ENCODE measurements at places on chromosomes 1 and 21.

- peak; percentile 6 for DNase-seq
Observed at GRCh38 chr21:41707231-41707959, 59.5 kb downstream of the RIPK4 start.

DNA sequence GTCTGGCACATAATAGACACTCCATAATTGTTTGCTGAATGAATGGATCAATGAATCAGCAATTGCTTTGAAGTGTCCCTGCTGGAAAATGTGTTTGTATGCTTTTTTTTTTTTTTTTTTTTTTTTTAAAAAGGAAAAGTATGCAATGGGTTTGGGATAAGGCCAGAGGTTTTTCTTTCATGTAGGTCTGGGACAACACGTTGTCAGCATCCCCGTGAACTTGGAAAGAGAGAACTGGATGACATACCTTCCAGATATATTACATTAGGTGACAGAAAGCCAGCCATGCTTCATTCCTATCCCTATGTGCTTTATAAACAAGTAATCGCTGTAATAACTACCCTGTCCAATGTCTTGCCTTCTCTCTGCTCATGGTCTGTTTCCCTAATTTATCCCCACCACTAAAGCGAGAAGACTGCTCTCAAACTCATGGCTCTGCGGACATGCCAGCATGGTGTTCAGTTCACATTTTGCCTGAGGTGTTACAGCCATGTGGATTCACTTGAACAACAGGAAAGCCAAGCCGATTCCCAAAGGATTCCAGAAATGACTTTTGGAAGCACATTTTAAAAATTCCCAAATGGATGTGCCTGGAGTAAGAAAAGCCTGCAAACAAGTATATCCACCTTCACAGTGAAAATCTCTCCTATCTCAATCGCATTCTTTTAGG, 34.8 kb upstream of the GREM2 start:
- no peak for DNase-seq

- no peak for DNase-seq
Observed at GRCh38 chr1:181397845-181398244, 85.5 kb upstream of the CACNA1E start.

DNA sequence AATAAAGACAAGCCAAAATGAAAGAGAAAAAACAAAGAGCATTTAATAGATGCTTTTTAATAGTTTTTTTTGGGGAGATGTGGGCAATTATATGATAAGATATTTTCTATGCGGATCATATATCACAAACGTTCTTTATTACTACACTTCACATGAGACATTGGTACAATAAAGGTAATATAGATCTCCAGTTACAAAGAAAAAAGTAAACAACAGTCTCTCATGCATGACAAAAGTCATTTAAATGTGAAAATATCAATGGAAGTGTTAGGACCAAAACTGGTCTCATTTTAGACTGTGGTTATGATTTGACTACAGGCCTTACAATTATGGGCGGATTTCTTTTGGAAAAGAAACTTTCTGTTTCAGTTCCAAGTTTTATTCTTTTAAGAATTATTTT, 687.0 kb downstream of the ADGRL2 start:
- DNase-seq = no peak

GRCh38 chr1:68255301-68255700, 23.0 kb upstream of the WLS start:
- DNase-seq = no peak

GRCh38 chr1:33828059-33828458, 35.8 kb upstream of the HMGB4 start:
- DNase-seq = no peak

- DNase-seq = no peak
Observed at GRCh38 chr1:23423415-23424292, 894 bp downstream of the TCEA3 start.

All from SHP77 (cell line).